Gastrocnemius medialis (tissue), 4 donors: ENCODE measurements at places on chromosomes 7 and 10. TPM values are rescaled to one million over a fixed set of nuclear protein-coding genes. Genes with fewer than 3 reads are reported as not detected.

The DDC gene
- total RNA-seq: 0.24 TPM

The AGAP6 gene
- 6.4 TPM for total RNA-seq

The PLCE1 gene
- 3.8 TPM for total RNA-seq

The GIMAP6 gene
- total RNA-seq: 8.5 TPM

The PTF1A gene
- not detected for total RNA-seq

The CYREN gene
- 11.8 TPM for total RNA-seq

- no peak for DNase-seq
Measured at GRCh38 chr7:36625247-36625646, 99.0 kb downstream of the AOAH start.

GRCh38 chr7:107072133-107072532, 27.6 kb downstream of the PRKAR2B start:
- no peak for DNase-seq

GRCh38 chr10:34762603-34763299, 52.3 kb downstream of the PARD3 start:
- DNase-seq: no peak

- DNase-seq: no peak
Measured at GRCh38 chr10:56449770-56450169, 88.7 kb upstream of the ZWINT start.

DNA sequence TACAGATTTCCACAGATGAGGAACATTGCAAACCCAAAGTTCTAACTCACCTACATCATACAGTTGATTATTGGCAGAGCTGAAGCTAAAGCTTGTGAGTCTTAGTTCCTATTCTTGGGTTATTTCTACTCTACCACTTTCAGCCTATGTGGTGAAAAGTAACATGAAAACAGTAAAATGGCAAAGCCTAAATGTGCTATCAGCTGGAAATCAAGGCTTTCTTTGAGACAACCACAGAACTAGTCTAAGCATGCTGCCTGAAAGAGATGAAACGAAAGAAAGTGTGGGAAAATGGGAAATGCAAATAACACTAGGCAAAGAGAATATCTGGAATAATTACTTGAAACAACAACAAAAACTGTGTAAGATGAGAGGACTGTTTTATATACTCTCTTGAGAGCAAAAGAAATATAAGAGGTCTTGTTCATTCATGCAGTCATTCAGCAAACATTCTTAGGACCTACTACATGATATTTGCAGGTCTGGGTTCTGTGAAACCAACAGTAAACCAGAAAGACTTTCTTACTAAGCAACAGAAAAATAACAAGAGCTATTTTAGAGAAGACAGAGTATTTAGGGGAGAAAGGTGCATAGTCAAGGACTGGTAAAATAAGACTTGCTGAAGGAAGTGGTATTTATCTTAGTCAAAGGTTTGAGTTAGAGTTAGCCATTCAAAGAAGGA, 437.1 kb downstream of the HTR7 start:
- DNase-seq: no peak

DNA sequence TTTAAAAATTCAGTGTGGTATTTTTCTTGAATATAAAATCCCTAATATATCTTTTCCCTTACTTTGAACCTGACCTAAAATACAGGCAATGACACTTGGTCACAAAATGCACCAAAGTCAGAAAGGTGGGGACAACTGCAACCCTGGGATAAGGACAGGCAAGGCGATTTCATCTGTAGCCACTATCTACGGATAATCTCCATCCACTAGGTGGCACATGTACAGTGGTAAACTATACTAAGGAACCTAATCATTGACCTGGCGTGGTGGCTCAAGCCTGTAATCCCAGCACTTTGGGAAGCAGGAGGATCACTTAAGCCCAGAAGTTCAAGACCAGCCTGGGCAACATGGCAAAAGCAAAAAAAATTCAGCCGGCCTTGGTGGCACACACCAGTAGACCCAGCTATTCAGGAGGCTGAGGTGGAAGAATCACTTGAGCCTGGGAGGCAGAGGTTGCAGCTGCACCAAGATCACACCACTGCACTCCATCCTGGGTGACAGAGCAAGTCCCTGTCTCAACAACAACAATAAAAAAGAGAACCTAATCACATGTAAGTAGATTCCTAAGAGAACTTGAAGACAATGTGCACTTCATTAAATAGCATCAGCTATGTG, 98.9 kb downstream of the KMT2C start:
- DNase-seq: peak; percentile 26

- DNase-seq: no peak
Measured at GRCh38 chr7:135644729-135645128, 17.6 kb upstream of the STMP1 start.

GRCh38 chr10:97762056-97762455, 9.7 kb downstream of the SFRP5 start:
- DNase-seq: no peak

DNA sequence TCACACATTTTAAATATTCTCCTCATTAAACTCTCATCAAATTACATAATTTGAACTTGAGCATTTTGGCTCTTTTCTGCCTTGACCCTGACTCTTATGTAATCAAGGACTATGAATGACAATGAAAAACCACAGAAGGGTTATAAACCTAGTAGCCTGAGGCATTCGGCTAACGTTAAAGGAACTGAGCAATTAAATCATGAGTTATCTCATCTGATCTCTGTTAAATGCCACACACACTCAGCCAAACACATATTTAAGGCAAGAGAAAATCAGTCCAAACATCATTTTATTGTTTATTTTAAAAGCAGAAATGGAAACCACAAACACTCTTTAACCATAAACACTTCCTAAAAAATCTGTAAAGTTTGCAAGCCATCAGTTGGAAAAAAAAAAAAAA, 204.3 kb downstream of the DGKI start:
- no peak for DNase-seq

DNA sequence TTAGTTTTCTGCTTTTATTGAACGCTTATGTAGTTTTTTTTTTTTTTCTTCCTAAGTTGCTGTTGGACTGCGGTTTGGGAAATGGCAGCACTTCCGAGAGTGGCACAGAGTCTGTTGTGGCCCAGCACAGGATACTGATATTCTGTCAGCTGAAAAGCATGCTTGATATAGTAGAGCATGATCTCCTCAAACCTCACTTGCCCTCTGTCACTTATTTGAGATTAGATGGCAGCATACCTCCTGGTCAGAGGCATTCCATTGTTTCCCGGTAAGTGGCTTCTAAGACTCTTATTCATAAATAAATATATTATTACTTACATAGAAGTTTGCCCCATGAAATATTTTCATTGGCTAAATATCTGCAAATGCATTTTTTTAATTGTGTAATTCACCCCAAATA, 101.1 kb downstream of the BTAF1 start:
- no peak for DNase-seq

DNA sequence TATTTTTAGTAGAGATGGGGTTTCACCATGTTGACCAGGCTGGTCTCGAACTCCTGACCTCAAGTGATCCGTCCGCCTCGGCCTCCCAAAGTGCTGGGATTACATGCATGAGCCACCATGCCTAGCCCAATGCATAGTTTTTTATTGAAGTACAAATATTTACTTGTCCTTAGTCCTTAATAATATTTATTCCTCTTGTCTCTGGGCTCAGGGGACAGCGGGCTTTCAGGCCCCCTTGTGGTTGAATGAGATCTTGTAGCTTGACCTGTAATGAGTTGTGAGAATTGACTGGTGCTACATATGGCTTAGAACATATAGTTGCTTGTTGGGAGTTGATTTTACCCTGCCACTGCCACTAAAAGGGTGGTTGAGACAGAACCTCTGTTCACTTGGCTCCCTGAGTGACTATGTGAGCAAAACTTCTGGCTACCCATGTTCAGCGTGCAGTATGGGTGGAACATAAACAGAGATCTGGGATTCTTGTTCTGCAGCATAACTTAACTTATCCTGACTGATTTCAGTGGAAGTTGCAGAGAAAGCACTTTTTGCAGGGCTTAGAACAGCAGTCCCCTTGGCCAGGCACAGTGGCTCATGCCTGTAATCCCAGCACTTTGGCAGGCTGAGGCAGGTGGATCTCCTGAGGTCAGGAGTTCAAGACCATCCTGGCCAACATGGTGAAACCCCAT, 14.9 kb downstream of the CCL26 start:
- DNase-seq: no peak

DNA sequence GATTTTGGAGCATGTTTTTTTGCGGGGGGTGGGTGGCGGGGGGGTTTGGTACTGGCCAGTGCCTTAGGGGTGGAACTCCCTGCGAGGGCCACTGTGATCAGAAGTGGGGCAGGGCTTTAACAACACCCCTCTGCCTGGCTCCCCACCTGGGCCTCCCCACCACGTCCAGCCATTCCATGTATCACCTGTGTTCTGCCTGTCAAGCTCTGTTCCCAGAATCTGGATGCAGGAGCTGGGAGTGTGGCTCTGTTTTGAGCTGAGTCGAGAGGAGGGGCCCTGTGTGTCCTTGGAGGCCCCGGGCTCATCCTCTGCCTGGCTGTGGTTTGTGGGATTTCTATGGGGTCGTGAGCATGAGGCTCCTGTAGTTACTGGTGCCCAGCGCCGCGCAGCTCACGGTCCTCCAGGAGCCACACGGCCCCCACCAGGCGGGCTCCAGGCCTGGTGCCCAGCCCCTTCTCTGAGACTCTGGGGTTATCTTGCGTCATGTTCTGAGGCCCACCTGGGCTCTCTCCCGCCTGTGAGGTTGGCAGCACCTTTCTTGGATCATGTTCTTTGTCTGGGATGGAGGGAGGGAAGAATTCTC, 29.6 kb downstream of the PFKFB3 start:
- no peak for DNase-seq
